ENCODE measurements at places on chromosomes 3 and 15.

- no peak for DNase-seq
Measured at GRCh38 chr3:168141405-168141998, 45.8 kb upstream of the GOLIM4 start.

DNA sequence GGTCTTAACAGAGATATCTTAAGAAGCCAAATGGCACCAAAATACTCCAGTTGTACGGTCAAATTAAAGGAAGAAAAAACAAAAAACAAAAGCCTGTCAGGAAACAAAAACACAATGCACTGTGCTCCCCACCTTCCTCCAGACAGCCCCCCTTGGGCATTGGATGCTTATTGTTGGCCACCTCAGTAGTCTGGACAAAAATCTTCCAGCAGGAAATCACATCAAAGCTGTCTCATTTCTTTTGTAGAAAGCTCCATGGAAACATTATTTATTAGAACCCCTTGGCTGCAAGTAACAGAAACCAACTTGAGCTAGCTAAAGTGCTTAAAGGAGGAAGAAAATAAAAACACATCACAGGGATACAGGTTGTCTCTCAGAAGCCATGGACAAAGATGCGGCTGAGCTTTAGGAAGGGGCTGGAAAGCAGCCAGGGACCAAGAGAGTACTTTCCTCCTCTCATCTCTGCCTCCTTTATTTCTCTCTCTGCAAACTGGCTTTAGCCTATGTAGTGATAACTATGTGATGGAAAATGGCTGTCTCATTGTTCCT is 651.5 kb upstream of the ADAMTS9 start:
- DNase-seq, result no peak

- no peak for DNase-seq
Measured at GRCh38 chr3:62562596-62562995, 189.2 kb upstream of the FEZF2 start.

DNA sequence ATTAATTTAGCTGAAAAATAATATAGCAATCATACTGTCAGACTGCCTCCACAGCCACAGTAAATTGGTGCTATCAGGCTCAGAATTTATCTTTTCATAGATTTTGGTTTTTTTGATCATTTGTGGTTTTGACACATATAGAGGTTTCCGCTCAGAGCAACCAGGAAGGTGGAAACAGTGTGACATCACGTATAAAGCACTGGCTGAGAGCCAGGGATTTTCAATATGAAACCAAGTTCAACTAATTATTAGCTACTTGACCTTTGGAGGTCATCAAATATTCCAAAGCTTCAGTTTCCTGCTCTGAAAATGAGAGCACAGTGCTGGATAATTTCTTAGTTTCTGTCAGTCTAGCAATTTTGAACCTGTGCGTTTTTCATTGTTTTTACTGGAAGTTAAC is 433.8 kb upstream of the SUCLG2 start:
- DNase-seq, result no peak

DNA sequence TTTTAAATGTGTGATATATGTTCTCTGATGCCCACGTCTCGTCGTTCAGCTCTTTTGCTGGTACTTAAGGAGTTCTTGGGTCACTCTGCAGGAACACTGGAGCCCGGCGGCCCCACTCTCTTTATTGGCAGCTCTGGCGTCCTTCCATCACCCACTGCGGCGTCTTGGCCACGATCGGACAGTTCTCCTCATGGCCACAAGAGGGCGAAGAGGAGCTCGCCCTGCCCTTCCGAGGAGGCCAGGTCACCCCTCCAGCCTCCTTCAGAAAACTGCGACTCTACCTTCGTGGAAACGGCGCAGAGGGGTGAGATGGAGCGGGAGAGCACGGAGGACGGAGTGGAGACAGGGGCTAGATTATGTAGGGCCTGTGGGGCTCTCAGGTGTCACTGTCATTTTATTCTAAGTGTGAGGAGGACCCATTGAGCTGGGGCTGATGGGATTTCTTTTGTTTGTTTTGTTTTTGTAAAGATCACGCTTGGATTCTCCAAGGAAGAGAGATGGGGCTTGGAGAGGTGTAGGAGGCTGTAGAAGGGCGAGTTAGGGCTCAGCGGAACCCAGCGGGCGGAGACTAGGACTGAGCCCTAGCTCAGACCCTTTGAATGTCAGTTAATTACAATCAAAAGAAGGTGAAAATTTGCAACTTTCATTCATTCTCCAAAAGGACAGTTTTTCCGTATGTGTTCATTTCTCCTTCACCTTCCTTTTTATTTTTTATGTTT is 28.0 kb upstream of the GABRA5 start:
- peak; percentile 89 for DNase-seq

- DNase-seq, result no peak
Measured at GRCh38 chr3:156471431-156471830, 83.5 kb downstream of the SSR3 start.

DNA sequence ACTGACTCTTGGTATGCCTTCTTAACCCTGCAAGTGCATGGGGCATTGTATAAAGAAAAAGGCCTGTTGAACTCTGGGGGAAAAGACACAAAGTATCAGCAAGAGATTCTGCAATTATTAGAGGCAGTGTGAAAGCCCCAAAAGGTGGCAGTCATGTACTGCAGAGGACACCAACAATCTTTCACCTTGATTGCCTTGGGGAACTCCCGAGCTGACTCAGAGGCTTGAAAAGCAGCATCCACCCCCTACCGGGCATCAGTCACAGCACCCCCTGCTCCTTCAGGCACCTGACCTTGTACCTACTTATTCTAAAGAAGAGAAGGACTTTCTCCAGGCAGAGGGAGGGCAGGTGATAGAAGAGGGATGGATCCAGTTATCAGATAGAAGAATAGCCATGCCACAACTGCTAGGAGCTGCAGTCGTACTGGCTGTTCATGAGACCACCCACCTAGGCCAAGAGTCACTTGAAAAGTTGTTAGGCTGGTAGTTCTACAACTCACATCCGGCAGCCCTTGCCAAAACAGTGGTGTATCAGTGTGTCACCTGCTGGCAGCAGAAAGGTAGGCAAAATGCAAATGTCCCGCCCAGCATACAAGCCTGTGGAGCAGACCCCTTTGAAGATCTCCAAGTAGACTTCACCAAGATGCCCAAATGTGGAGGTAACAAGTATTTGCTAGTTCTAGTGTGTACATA is 241.6 kb upstream of the CNTN6 start:
- peak; percentile 57 for DNase-seq

Measured in H1 (cell line).